ENCODE measurements at places on chromosomes 11 and 22. TPM values are rescaled to one million over a fixed set of nuclear protein-coding genes. Genes with fewer than 3 reads are reported as not detected.
A peak's percentile ranks its signal among the peaks of the same experiment; 100 is the strongest.

The TTLL1 gene
- 19.1 TPM for total RNA-seq

DNA sequence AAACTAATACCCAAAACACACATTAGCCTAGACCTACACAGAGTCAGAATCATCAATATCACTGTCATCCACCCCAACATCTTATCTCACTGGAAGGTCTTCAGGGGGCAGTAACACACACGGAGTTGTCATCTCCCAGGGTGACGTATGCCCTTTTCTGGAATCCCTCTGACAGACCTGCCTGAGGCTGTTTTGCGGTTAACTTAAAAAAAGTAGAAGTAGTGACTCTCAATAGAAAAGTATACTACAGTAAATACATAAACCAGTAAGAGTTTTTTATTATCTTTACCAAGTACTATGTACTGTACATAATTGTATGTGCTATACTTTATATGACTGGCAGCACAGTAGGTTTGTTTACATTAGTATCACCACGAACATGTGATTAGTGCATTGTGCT lies 80.5 kb downstream of the PGR start:
- H3K4me3 ChIP-seq = no peak overlapping the region
- H3K4me1 ChIP-seq = no peaks in the 10 kb centered on the region
- H3K36me3 ChIP-seq = no peaks in the 10 kb centered on the region
- peak; percentile 2 for DNase-seq

The PATE2 gene
- total RNA-seq = 0.70 TPM

GRCh38 chr11:72244060-72244360 lies at the start of gene PHOX2A:
TSS of gene PHOX2A (minus strand) at chr11:72244176. CDS start at chr11:72244004, 172 bp downstream.
- DNase-seq = peak; percentile 28
- peaks cover 22% of the 10 kb centered on the region for H3K4me1 ChIP-seq
- peaks cover 13% of the 10 kb centered on the region for H3K36me3 ChIP-seq
- peak within 1 kb of the TSS; percentile 81 for H3K4me3 ChIP-seq

DNA sequence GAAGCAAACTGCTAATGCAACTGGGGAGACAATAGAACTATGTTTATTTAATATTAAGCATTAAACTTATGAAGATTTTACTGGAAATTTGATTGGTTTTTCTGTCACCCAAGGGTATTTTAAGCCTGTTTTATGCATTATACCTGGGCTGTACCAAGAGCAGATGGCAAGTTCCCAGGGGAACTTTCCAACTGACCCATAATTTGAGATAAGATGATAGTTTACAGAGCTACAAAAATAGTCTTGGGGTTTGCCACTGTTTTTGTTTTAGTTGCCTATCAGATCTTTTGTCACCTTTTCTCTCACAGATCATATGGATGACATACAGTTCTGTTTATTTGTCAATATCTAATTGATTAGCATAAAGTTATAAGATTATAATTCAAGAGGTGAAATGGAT lies 43.9 kb downstream of the PDE3B start:
- H3K4me1 ChIP-seq = peaks cover 14% of the 10 kb centered on the region
- peaks cover 11% of the 10 kb centered on the region for H3K36me3 ChIP-seq
- no peak overlapping the region for H3K4me3 ChIP-seq
- H3K27me3 ChIP-seq = no peaks in the 10 kb centered on the region
- H3K27ac ChIP-seq = no peak overlapping the region

- peaks cover under 1% of the 10 kb centered on the region for H3K27me3 ChIP-seq
- H3K36me3 ChIP-seq = no peaks in the 10 kb centered on the region
- H3K4me1 ChIP-seq = peaks cover 4% of the 10 kb centered on the region
- H3K4me3 ChIP-seq = no peak overlapping the region
- peak; percentile 26 for DNase-seq
These were observed 12.9 kb upstream of the FAT3 start for GRCh38 chr11:92211576-92212167.
